ENCODE measurements at places on chromosomes 1 and 21. TPM values are rescaled to one million over a fixed set of nuclear protein-coding genes. Genes with fewer than 3 reads are reported as not detected.

- H3K4me3 ChIP-seq = peak overlapping the region; percentile 38
- H3K4me1 ChIP-seq = peaks cover 8% of the 10 kb centered on the region
- no peaks in the 10 kb centered on the region for H3K27me3 ChIP-seq
- H3K36me3 ChIP-seq = no peaks in the 10 kb centered on the region
These were observed 692 bp upstream of the RALGPS2 start for GRCh38 chr1:178724376-178724727.

GRCh38 chr1:147053269-147053668 is 115.1 kb downstream of the NBPF12 start:
- H3K27ac ChIP-seq = no peak overlapping the region
- no peak overlapping the region for H3K4me3 ChIP-seq
- no peaks in the 10 kb centered on the region for H3K36me3 ChIP-seq
- no peaks in the 10 kb centered on the region for H3K27me3 ChIP-seq
- DNase-seq = no peak

DNA sequence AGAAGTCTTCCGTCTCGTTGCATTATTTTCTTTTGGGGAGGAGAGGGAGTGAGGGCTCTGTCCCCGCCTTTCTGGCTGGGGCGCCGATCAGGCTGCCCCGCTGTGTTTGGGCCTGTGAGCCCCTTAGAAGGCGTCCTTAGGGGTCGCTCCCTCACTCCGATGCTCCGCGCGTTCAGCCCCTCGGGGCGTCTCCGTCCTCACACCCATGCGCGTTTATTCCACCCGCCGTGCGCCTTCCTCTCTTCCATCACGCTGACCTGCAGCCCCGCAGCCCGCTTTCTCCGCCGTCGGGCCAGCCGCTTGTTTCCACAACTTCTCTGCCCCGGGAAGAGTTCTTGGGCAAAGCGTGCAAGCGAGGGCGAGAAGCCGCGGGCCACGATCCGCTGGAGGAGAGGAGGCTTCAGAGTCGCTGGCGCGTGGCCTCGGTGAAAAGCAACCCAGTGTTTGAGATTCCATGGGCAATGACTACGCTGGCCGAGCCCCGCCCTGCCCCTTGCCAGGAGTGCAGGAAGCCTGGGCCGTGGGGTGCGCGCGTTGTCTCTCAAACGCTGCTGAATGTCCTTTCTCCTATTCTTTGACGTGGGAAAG is 27.7 kb downstream of the TRIM11 start:
- H3K27me3 ChIP-seq = no peaks in the 10 kb centered on the region
- no peaks in the 10 kb centered on the region for H3K36me3 ChIP-seq
- DNase-seq = no peak
- peaks cover 8% of the 10 kb centered on the region for H3K4me1 ChIP-seq
- H3K27ac ChIP-seq = no peak overlapping the region

DNA sequence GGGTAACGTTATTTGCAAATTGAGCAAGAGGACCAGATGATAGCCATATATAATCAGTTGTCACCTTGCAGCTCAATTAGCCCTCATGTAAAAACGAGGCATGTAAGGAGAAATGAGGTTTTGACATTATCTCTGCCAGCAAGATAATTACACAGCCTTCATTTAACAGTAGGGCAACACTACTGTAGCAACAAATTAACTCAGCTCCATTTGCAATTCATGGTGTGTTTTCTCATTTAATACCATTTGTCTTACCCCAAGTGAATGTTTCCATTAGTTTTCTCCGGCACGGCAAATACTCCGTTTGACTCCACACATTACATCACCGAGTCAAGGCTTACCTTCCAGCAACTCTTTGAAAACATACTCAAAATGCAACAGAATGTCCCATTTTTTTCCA is 66.7 kb downstream of the GPATCH2 start:
- no peaks in the 10 kb centered on the region for H3K36me3 ChIP-seq
- no peak for DNase-seq
- no peak overlapping the region for H3K27ac ChIP-seq
- H3K4me3 ChIP-seq = no peak overlapping the region
- no peaks in the 10 kb centered on the region for H3K27me3 ChIP-seq

DNA sequence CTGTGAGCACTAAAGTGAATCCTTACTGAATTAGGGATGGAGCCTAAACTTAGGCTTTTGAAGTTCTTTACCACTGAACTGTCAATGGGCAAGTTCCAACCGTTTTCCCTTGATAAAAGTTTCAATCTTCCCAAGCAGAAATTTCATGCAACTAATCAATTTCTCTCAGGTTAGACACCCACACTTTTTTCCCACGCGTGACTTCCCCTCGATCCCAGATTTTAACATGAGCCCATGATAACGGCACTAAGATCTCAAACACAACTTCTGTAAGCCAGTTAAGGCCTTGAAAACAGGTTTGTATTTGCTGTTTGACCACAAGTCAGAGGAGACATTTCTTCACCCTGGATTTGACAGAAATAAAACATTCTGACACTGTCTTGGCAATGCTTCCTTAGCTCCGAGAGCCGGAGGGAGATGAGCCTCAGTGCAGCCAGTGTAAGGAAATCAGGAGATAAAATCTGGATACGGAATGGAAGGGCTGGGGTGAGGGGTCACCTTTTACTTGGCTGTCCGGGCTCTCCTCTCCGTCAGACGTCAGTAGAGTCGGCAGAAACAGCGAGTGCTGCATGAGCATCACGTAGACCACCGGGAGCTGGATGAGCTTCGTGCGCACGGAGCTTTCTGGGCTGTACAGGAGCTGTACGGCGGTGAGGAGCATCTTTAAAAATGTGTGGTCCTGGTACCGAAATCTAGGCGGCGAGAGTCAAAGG is 39.7 kb downstream of the MRAP start:
- no peaks in the 10 kb centered on the region for H3K27me3 ChIP-seq
- H3K4me1 ChIP-seq = no peaks in the 10 kb centered on the region
- H3K4me3 ChIP-seq = no peak overlapping the region
- H3K36me3 ChIP-seq = peaks cover 49% of the 10 kb centered on the region
- no peak for DNase-seq

GRCh38 chr1:36729289-36729688 is 246.6 kb upstream of the CSF3R start:
- no peaks in the 10 kb centered on the region for H3K27me3 ChIP-seq
- DNase-seq = no peak
- H3K4me1 ChIP-seq = no peaks in the 10 kb centered on the region
- no peak overlapping the region for H3K4me3 ChIP-seq
- H3K27ac ChIP-seq = no peak overlapping the region
- no peaks in the 10 kb centered on the region for H3K36me3 ChIP-seq

GRCh38 chr1:63917571-63918417 is 144.0 kb downstream of the ROR1 start:
- no peak for DNase-seq
- H3K4me3 ChIP-seq = no peak overlapping the region
- no peak overlapping the region for H3K27ac ChIP-seq
- H3K4me1 ChIP-seq = no peaks in the 10 kb centered on the region
- H3K36me3 ChIP-seq = no peaks in the 10 kb centered on the region
- H3K27me3 ChIP-seq = no peaks in the 10 kb centered on the region

DNA sequence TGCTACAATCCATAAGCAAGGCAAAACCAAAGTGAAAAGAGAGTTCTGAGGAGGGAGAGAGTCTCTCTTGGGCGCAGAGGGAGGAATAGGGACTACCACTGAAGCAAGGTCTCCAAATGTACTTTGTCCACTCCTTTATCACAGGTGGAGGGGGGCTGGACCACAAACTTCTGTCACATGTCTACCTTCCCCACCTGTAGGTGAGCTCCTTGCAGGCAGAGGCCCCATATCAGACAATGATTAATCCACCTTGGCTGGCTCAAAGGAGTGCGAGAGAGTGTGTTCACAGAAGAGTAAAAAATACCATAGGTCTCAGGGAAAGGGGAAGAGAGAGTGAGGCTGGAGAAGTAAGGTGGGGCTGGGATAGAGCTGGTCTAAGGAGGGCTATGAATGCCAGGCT is 4.5 kb downstream of the BEND5 start:
- H3K27me3 ChIP-seq = no peaks in the 10 kb centered on the region
- no peak for DNase-seq
- no peak overlapping the region for H3K4me3 ChIP-seq
- H3K4me1 ChIP-seq = no peaks in the 10 kb centered on the region
- no peak overlapping the region for H3K27ac ChIP-seq

- no peak for DNase-seq
- H3K27ac ChIP-seq = no peak overlapping the region
- no peak overlapping the region for H3K4me3 ChIP-seq
- H3K4me1 ChIP-seq = no peaks in the 10 kb centered on the region
- no peaks in the 10 kb centered on the region for H3K36me3 ChIP-seq
- H3K27me3 ChIP-seq = no peaks in the 10 kb centered on the region
These were observed 35.8 kb upstream of the HIVEP3 start for GRCh38 chr1:41954533-41954944.

- H3K27me3 ChIP-seq = no peaks in the 10 kb centered on the region
- no peak overlapping the region for H3K27ac ChIP-seq
- H3K4me3 ChIP-seq = no peak overlapping the region
These were observed 14.9 kb downstream of the CSRP1 start for GRCh38 chr1:201491896-201492511.

- no peaks in the 10 kb centered on the region for H3K27me3 ChIP-seq
- H3K4me1 ChIP-seq = peaks cover 36% of the 10 kb centered on the region
- no peaks in the 10 kb centered on the region for H3K36me3 ChIP-seq
- peak; percentile 1 for DNase-seq
- peak overlapping the region; percentile 59 for H3K4me3 ChIP-seq
These were observed 61.9 kb downstream of the WNT9A start for GRCh38 chr1:227885648-227886502.

Gene KRTAP19-1
- not detected for total RNA-seq

Gene PPP1R12B
- 11.9 TPM for total RNA-seq

Gene S100B
- total RNA-seq = 1.4 TPM

Gene AMY1C
- not detected for total RNA-seq

Gene PIAS3
- 18.3 TPM for total RNA-seq

Gene LCE5A
- total RNA-seq = not detected

Gene TRABD2B
- total RNA-seq = not detected

Gene SPATA45
- not detected for total RNA-seq

Gene KLHDC9
- 0.49 TPM for total RNA-seq

Gene AKIRIN1
- 82.6 TPM for total RNA-seq

Measured in CD8-positive, alpha-beta memory T cell (primary cell).